ENCODE measurements at places on chromosomes 7 and 10.

GRCh38 chr10:42150428-42151061 lies 487.8 kb downstream of the ZNF33B start:
- DNase-seq: no peak

GRCh38 chr10:35172574-35172973 lies 45.9 kb downstream of the CREM start:
- DNase-seq: no peak

GRCh38 chr7:105602325-105603305 lies 21.3 kb upstream of the EFCAB10 start:
- no peak for DNase-seq

- no peak for DNase-seq
Measured at GRCh38 chr7:129670656-129671055, 59.1 kb downstream of the NRF1 start.

- DNase-seq: no peak
Measured at GRCh38 chr7:106521541-106521940, 139.4 kb downstream of the CCDC71L start.

DNA sequence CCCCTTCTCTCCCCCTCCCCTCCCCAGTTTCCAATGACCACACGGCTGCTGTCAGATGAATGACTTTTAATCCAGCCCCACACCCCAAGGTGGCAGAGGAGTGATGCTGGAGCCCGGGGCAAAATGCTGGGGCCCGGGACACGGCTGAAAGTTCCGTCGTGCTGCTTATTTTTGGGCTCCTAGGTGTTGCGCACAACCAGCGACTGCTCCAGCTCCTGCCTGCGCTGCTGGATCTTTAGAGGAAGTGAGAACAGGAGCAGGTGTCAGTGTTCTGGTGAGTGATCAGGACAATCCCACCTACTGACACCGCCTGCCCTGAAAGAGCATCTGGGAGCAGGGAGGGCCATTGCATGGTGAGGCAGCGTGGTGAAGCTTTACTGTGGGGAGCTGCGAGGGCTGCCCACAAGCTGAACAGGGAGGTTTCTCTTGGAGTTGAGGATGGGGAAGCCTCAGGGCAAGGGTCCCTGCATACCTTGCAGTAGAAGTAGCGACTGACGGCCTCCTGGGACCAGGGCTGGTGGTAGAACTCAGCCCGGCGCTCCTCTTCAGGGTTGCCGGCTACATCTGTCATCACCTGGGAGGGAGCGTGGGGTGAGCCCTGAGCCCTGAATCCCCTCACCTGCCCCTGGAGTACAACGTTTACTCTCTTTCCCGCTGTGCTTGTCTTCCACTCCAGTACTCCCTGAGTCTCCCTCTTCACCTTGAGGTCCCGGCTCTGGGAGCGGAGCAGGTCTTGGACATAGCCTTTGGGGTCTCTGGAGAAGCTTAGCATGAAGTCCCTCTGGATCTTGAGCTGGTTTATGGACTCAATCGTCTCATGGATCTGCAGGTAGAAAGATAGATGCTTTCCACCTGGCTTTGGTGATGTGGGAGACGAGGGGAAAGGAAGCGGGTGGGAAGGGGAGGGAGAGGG lies 6.9 kb downstream of the CHPF2 start:
- no peak for DNase-seq

DNA sequence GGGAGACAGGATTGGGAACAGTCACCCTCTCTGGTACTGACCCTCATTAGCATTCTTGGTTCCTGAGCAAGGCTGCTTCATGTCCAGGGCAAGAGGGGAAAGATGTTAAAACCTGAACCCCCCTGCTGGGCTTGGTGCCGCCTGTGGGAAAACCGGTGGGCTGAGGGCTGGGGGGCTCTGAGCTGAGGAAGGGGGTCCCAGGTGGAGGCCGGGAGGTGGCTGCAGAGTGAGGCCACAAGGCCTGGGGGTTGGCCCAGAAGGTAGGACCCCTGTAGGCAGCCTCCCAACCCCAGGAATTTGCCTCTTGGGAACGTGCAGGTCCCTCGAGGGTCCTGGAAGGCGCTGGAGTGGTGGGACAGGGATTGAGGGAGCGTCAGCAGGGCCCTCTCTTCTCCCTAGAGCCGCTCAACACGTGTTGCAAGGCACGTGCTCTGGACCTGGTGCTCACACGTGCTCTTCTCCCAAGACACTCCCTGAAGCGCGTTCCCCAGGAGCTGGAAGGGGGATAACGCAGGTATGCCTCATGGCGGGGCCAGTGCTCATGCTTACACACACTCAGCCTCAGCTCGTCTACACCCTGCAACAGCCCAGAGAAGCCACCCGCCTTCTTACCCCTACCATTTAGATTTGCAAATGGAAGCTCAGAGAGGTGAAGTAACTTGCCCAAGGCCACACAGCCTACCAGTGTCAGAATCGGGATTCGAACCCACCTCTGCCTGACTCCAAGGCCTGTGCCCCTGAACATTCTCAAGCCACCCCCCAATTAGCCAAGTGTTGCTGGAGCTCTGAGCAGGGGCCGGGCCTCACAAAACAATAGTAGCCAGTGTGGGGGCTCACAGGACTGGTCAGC lies 64.4 kb downstream of the LHPP start:
- DNase-seq: no peak

DNA sequence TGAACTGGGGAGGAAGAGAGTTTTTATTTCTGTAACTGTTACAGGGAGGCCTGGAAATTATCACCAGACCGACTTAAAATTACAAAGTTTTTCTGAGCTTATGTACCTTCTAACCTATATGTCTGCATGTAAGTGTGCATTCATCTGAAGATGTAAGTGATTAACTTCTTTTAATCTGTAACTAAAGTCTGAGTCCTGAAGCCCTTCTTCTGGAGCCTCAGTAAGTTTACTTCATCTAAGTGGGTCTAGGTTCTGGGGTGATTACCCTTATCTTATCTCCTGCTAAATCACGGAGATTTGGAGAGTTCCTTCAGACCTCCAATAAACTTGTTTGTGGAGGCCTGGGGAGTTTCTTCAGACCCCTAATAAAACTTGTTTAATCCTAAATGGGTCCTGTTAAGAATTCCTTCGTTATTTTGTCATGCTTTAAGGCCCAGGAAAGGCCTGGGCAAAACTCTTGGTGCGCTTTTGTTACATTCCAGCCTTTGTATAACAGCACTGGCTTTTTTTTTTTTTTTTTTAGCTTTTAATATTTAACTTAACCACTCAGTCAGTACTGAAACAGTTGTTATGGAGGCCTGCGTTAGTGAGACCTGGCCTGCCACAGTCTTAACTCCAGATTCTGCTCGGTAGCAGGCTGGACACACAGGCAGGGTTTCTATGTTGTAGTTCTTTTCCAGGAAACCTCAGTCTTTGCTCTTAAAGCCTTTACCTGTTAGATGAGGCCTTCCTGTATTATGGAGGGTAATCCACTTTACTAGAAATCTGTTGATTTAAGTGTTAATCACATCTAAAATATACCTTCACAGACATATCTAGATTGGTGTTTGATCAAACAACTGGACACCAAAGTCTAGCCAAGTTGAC lies 33.0 kb downstream of the TPST1 start:
- no peak for DNase-seq

GRCh38 chr10:82242778-82243177 lies 367.8 kb downstream of the NRG3 start:
- no peak for DNase-seq

GRCh38 chr10:128062881-128063563 lies 63.2 kb downstream of the MKI67 start:
- no peak for DNase-seq

- no peak for DNase-seq
Measured at GRCh38 chr7:129807863-129808262, 144.9 kb downstream of the UBE2H start.

DNA sequence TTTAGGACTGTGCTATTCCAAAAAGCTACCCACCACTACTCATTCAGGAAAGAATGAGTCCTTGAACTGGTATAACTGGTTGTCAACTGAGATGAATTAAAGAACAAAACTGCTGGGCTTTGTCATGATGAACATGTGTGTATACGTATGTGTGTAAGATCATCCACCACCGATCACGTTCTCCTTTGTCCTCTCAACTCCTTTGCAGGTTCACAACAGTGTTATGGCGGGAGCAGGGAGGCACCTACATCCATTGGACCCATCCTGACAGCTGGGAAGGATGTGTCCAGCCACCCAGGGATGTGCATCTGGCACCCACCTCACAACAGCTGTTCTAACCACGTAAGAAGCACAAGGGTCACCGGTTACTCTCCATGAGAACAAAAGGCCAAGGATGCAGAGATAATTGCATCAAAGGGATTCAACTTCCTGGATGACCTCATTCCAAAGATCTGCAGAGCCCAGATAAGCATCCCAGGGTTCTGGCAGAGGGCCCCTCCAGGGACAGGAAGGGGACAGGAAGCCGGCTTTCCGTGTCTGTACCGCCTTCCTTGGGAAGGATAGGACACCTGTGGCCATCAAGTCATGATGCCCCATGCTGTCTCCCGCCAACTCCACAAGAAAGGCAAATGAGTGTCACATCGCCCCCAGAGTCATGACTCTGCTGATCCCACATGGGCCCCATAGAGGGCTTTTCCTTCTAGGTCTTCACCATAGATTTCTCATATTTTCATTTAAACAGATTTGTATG lies 66.1 kb downstream of the STEAP1B start:
- no peak for DNase-seq

- no peak for DNase-seq
Measured at GRCh38 chr7:12722636-12723605, 35.5 kb downstream of the ARL4A start.

GRCh38 chr10:3563298-3563697 lies 221.7 kb downstream of the KLF6 start:
- peak; percentile 11 for DNase-seq

DNA sequence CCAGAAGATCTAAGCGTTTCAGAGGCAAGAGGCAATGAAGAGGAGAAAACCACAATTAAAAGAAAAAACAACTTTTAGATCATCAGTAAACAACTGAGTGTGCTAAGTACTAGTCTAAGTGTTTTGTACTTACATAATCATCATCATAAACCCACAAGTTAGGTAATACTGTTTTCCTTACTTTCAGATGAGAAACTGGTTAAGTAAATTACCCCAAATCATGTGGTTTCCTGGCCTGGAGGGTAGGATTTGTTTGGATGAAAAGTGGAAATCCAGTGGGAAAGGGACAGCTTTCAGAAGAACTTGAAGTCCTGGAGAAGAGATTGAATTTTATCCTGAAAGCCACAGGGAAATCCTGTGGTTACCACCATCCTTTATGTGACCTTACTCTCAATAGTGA lies 463.3 kb downstream of the LRMDA start:
- DNase-seq: no peak

- no peak for DNase-seq
Measured at GRCh38 chr7:111029574-111030251, 61.2 kb upstream of the LRRN3 start.

DNA sequence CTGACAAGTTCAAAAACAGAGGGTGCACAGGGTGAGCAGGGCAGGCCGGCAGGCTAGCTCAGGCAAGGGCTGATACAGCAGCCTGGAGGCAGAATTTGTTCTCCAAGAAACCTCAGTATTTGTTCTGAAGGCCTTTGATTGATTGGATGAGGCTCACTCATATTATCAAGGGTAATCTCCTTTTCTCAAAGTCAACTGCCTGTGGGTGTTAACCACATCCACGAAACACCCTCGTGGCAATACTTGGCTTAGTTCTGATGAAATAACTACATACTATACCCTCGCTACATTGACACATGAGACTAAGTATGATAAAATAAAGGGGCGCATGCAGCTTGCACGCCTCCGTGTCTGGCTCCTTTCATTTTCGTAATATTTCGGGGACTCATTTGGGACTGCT lies 4.4 kb upstream of the PPP2R2D start:
- no peak for DNase-seq

- DNase-seq: no peak
Measured at GRCh38 chr10:113530476-113530875, 22.4 kb upstream of the HABP2 start.

GRCh38 chr10:100349672-100350071 lies 2.6 kb downstream of the SCD start:
- DNase-seq: no peak
